ENCODE measurements at places on chromosomes 3 and 15.
A peak's percentile ranks its signal among the peaks of the same experiment; 100 is the strongest.

DNA sequence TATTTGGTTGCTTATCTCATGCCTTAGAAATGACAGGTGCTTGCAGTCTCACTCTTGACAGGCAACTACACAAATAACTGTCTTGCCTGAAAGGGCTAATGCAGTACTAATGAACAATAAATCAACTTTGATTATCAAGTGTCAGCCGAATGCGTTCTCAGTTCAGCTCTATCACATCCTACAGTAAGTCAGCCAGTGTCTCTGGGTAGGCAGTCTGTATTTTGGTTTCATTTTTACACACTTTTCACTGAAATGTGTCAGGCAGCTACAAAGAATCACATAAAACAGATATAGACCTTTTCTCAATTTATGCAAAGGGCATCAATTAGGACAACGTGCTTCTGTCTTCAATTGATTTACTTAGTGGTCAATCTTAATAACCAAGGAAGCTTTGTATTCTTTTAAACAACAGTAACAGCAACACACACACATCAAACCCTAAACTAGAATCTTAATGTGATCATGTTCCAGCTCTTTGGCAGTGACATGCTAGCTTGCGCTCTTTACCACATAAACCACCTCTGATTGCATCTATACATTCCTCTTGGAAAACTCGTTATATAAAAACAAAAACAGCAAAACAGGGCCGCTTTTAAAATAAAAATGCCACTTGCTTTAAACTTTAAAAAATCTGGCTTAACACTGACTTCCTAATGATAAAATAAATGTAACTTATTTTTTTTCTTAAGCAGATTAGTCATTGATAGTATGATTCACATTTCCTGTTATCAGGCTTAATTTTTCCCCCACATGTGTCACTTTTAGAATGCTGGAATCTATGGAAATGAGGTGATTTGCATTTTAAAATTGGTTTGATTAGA, 520.4 kb downstream of the FOXP1 start:
- no peak for DNase-seq

- DNase-seq, result no peak
Observed at GRCh38 chr3:70774641-70775040, 462.2 kb upstream of the MDFIC2 start.

DNA sequence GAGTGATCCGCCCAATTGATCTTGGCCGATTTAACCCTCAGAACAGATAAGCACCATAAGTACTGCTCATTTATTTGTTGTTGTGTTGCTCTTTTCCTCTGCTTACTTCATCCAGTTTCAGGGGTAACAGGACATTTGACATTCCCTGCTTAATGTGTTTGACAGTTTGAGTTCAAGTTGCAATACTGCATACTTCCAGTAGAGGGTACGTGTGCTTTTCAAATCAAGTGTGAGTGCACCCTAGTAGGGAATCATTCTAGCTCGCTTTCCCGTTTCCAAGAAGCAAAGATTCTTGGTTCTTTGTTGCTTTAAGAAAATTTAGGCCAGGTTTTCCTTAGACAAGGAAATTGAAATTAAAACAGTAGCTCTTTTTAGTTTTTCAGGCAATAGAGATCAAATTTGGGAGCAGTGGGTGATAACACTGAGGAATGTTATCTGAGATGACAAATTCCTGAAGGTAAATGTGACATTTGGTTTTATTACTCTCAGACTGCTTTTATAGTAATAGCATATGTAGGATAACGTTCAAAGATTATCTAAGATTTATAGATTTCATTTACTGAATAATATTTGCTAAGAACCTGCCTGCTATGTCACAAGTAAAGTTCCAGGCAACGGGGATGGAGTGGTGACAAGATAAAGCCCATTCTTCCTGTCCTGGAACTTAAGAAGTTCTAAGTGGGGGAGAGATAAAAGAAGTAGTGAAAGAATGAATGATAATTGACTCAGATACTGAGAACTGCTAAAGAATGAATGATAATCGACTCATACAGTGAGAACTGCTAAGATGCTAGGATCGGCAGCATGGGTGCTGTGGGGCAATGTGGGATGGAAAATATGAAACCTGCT, 73.3 kb downstream of the SYNPR start:
- DNase-seq, result peak; percentile 29

DNA sequence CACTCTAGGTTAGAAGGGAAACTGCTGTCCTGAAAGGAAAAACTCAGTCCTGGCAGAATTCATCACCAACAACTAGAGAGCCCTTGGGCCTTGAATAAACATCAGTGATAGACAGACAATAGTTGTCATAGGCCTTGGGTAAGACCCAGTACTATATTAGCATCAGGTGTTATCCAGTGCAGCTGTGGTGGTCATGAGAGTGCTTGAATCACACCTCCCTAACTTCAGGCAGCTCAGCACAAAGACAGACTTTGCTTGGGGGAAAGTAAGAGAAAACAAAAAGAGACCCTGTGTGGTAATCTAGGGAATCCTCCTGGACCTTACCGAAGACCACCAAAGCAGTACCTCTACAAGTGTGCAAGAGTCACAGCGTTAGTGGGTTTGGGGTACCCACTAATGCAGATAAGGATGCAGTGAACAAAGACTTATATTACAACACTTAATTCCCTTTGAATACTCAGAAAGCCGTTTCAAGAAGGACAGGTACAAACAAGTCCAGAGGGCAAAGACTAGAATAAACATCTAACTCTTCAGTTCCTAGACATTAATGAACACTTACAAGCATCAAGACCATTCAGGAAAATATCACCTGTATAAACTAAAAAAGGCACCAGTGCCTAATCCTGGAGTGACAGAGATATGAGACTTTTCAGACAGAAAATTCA, 332.3 kb upstream of the EPHA3 start:
- no peak for DNase-seq

DNA sequence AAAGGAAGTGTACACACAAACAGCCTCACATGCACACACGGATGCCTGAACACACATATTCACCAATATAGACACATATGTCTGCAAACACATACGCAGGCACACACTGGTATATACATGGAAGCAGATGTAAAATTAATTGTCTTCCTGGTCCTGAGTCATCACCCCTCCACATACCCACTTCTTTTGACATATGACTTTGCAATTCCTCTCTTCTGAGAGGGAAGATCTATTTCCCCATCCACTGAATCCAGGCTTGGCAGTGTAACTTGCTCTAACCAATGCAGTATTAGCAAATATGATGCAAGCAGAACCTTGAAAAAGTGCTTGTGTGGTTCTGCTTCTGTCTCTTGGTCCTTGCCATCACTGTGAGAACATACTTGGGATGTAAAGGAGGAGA, 76.8 kb upstream of the HRH1 start:
- no peak for DNase-seq

- DNase-seq, result no peak
Observed at GRCh38 chr15:67765701-67766100, 59.6 kb upstream of the SKOR1 start.

DNA sequence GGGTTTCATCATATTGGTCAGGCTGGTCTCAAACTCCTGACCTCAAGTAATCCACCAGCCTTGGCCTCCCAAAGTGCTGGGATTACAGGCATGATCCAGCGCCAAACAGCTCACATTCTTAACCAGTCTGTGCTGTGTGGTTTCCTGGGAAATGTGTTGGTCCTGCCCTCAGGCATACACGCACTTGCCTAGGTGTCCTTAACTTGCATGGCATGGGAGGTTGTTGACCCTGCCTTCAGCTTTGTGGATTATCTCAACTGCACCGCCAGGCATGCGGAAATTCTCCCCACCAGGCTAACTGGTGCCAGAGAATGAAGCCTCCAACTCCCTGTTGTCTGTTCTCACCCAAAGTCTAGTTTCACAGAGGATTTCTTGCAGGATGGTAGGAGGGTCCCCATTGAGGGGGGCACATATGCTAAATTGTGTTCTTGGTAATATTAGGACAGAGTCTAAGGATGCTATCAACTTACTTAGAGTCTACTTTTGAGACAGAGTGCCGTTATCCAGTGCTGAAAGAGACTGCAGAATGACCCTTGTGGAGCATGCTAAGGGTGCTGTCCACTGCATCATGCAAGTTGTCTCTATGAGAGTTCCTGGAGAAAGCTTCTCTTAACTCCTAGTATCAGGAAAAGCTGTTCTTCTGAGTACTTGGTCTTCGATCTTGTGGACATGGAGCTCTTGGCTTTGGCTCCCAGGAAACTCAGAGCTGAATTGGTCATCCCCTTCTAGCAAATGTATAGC, 61.6 kb upstream of the EIF1B start:
- DNase-seq, result no peak

DNA sequence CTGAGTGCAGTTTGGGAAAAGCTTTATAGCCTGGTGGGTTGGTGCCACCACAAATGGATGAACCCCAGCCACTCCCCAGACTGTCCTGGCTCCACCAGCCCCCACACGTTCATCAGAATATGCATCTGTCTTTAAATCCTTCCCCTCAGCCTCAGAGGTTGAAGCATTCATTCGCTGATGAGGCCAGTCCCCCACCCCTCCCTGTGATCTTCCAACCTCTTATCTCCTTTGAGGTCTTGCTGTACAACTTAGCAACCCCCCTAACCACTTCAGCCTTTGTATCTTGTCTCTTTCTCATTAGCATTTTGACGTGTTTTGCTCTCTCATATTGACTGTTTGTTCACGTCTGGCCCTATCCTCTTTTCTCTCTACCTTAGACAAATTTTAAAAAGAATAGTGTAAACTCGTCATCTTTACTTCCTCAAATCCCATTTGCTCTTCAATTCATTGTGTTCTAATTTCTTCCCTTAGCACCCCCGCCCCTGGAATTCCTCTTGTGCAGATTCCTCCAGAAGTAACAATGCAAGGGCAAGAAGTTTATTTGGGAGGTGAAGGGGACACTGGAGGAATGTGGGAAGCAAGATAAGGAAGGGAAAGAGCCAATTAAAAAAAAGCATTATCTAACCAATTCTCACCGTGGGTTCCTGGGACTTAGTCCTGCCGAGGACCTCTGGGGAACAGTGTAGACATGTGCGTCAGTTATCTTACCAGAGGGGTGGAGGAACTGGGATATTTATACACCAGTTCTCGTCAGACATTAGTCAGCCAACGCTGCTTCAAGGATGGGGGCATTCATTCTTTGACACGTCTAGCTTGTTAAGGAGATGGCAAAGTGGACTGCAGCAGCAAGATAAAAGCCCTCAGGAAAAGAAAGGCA, 38.6 kb downstream of the MOBP start:
- no peak for DNase-seq

GRCh38 chr3:9870978-9871377, 9.1 kb downstream of the CIDEC start:
- DNase-seq, result no peak

GRCh38 chr3:97990624-97991292, 18.5 kb upstream of the RIOX2 start:
- DNase-seq, result no peak

- DNase-seq, result no peak
Observed at GRCh38 chr15:100905850-100906249, 13.3 kb upstream of the LRRK1 start.

DNA sequence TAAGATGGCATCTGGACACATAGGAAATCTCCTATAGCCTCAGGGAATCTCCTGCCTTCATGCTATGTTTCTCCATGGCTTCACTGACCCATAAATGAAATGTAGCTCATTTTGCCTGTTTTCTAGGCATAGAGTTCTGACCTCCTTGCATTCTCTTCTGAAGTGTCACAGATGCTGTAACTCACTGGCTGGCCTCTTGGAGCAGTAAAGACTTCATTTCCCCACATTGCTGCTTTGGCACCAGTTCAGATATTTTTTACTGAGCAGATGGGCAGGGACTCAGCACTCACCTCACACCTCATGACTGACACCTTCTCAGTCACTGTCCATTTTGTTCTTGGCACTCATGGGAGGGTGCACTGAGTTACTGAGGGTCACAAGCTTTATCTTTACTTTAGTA, 286.7 kb upstream of the TGFBR2 start:
- DNase-seq, result no peak

GRCh38 chr15:45794304-45794703, 159.5 kb downstream of the SQOR start:
- DNase-seq, result no peak

- no peak for DNase-seq
Observed at GRCh38 chr3:178146406-178146831, 389.8 kb upstream of the KCNMB2 start.

DNA sequence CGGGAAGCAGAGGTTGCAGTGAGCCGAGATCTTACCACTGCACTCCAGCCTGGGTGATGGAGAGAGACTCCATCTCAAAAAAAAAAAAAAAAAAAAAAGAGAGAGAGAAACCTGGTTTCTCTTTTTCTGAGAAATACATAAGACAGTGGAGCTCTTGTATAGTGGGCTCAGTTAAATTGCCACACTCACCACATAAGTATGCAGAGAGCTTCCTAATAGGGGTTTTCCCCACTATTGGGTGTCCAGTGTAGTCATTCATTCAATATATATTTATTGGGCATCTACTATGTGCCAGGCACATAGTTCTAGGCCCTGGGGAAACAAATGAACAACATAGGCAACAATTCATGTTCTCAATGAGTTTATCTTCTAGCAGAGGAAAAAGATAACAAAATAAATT, 48.9 kb upstream of the FMN1 start:
- DNase-seq, result no peak

GRCh38 chr3:4581498-4581897, 88.3 kb downstream of the ITPR1 start:
- DNase-seq, result no peak

Data from GM12864 (cell line).